SK-N-SH treated with all-trans-retinoic acid at 6 μM for 48 hours (cell line): ENCODE measurements at places on chromosomes 4 and X.

DNA sequence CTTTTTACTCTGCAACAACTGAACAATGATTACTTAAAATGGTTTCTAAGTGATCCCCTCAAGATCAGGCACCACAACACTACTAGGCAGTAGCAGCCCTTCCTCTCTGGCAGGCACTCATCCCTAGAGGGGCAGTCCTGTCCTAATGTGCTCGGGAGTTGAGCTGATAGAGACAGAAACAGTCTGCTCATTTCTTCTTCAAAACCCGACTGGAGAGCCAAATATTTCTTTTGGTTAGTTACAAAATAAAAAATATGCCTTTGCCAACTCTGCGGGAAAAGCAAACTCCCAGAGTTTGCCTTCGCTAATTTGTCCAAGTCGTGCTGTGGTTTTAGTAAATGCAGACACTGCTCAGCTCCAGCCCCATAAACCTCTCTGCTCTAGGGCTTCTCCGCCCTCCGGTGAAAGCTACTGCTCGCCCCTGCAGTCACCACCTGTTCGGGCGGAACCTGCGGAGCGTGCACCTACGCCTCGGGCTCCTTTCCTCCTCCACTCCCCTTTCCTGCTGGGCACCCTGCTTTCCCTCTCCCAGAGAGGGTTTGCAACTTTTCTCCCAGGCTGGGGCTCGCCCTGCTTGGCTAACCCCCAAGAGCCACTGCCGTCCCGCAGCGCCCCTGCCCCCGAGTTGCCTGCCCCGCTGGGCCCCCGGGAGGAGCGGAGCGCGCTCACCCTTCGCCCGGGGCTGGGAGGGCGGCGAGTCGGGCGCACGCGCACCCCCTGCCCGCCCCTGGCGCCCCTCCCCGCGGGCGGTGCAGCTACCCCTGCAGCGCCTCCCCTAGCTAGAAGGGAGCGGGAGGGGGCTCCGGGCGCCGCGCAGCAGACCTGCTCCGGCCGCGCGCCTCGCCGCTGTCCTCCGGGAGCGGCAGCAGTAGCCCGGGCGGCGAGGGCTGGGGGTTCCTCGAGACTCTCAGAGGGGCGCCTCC lies at the start of gene NPNT:
Gene NPNT, plus strand, starts transcription at position 812 of the 923 bp plus-strand sequence. CDS start 182 bp downstream, outside the sequence.
- peak; percentile 65 for ATAC-seq

GRCh38 chrX:129726307-129727111 lies 12.3 kb upstream of the XPNPEP2 start:
- ATAC-seq = peak; percentile 98

GRCh38 chrX:36983831-36984230 lies 24.3 kb upstream of the FAM47C start:
- ATAC-seq = no peak

- ATAC-seq = no peak
These were observed 154.2 kb downstream of the SNCA start for GRCh38 chr4:89682808-89683207.

DNA sequence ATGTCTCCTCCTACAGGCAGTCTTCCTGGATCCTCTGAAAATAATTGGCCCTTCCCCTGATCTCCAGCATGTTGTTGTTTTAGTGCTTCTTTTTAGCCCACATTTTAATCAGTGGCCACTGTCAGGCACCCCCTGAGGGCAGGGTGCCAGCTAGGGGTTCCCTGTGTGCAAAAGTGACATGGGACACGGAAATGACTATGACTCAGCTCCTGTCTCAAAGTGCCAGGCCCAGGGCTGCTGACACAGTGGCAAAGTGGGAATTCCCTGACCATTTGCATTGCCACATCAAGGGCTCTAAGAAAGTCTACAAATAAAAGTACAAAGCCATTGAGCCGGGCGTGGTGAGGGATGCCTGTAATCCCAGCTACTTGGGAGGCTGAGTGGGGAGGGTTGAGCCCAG lies 24.8 kb downstream of the HMX1 start:
- no peak for ATAC-seq

GRCh38 chrX:41152221-41152620 lies 67.0 kb downstream of the USP9X start:
- no peak for ATAC-seq

GRCh38 chr4:166169111-166169510 lies 296.1 kb downstream of the TLL1 start:
- ATAC-seq = peak; percentile 65

- ATAC-seq = peak; percentile 56
These were observed 2.4 kb downstream of the SPRY1 start for GRCh38 chr4:123398853-123399626.

- no peak for ATAC-seq
These were observed 86.6 kb upstream of the DKK2 start for GRCh38 chr4:107122736-107123135.

DNA sequence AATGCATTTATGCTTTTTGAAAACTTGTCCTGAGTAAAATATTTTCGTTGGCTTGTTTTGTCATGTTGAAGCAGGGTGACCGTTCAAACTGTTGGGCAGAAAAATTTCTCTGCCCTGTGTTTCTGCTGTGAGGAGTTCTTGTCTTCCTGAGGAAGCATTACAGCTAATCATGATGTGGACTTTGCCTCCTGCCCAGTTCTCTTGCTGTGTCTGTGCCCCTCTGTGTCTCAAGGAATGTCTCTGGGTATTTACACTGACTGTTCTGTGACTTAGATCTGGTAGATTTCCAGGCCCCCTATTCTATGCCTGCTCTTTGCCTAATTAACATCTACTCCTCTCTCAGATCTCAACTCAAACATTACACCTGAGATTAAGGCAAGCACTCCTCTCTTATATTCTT lies 30.4 kb upstream of the RPL34 start:
- ATAC-seq = no peak

- no peak for ATAC-seq
These were observed 134.3 kb downstream of the BMPR1B start for GRCh38 chr4:94892051-94892450.

- ATAC-seq = no peak
These were observed 139.4 kb downstream of the ZAR1 start for GRCh38 chr4:48629458-48629857.

DNA sequence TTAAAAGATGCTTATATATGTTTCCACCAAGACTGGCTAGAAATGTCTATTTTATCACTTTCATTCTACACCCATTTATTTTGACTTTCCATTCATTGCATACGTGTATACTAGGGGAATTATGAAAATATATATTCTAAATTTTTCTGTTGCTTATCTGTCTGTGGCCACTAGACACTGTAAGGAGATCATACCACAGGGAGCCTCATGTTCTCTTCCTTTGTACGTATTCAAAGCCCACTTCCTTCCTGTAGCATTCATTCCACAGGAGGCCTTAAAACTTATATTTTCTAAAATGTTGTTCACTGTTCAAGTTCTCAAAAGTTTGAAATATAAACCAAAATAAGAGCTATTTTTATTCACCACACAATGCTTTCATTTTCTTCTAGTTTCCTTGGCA lies 1848.9 kb upstream of the TENM3 start:
- no peak for ATAC-seq

DNA sequence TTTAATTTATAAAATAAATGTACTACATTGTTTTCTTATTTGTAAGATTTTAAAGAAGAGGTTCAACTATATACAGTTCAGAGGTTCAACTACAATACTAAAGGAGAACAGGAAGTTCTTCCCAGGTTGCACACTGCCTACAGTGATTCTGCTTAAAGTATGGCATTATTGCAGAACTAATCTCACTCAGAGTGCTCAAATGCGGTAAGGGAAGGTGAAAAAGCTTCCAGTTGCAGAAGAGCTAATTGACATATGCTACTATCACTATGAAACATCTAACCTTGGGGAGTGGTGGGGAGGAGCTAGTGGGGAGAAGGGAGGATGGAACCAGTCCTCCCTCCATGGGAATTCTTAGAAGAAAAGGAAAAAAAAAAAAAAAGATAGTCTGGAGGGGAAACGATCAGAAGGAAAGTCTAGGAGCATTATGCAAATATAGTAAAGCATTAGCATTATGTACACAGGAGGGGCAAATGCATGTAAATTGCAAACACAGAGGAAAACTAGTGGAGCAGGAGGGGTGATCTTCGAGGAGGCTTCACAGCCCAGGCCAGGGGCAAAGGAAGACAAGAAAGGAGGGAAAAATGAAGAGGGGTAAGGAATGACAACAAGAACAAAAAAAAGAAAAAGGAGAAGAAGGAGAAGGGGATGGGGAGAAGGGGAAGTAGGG lies 32.0 kb upstream of the MMAA start:
- ATAC-seq = no peak

DNA sequence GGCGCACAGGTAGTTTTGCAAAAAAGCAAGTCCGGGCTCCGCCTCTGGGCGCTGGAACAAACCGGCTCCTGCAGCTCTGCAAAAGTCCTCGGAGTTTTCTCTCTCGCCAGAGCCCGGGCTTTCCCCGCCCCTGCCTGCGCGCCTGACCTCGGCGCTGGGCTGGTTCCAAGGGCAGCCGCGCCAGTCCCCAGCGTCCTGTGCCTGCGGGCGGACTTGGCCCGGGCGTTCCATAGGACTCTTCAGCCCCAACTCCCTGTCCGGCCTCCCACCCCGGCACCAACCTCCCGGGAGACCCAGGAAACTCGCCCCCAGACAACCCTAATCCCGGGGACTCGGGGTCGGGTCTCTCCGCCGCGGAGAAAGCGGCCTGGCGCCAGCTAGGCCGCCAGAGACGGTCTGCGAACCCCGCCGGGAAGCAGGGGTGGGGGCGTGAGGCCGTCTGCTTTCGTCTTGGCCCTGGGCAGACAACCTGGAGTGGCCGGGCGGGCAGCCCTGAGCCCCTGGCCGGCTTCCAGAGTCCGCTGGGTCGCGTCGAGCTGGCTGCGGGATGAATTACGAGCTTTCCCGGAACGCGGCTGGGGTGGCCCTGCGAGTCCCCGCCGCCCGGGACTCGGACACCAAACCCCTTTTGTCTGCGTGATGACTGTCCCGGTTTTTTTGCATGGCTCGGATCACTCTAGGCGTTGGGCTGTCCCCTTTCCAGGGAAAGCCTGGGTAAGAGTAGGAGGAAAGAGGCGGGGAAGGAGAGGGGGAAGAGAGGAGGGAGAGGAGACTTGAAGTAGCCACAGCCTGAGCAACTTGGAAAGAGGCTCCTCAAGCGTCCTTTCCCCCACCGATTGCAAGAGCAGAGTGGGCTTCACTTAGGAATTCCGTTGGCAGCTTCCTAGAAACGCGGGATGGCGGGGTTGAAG lies 916 bp downstream of the MXRA5 start:
- peak; percentile 77 for ATAC-seq

GRCh38 chr4:124854968-124855367 lies 142.4 kb upstream of the ANKRD50 start:
- ATAC-seq = no peak

GRCh38 chrX:52217494-52218160 lies 32.9 kb downstream of the MAGED4 start:
- ATAC-seq = peak; percentile 57; the same call in 2 of the 3 replicates

GRCh38 chr4:67566335-67566734 lies 7.8 kb downstream of the STAP1 start:
- no peak for ATAC-seq

- ATAC-seq = no peak
These were observed 150.6 kb upstream of the SLC4A4 start for GRCh38 chr4:71188156-71188640.

DNA sequence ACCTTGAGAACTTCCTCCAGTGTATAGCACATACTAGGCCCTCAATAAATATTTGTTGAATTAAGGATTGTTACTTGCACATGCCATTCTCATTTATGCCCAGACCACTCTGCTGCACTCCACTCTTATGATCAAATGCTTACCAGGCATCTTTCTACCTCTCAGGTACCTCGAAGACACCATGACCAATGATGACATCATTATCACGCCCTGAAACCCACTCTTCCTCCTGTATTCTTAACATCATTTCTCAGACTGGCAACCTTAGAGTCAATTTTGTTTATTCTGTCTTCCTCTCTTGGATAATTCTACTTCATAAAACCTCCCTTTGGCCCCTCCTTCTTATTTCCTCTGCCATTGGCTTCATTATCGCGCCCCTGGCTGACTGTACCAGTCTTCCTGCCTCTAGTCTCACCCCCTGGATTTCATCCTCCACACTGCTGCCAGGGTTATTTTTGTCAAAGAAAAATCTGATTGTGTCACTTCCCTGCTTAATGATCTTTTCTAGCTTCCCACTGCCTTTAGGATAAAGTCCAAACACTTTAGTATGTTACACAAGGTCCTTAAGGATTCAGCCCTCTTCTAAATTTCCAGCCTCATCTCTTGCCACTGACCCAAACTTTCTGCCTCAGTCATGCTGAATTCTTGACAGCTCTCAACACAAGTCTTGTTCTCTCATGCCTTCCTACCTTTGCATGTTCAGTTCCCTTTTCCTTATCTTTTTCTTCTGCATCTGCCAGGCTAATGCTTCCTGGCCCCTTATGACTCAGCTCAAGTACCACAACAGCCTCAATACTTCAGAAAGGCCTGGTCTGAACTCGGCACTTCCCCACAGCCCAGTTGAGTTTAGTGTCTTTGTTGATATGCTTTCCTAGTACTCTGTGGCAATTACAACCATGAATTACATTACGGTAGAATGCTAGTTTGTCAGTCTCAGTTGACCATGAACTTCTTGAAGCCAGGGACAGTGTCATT lies 45.8 kb downstream of the HDAC8 start:
- ATAC-seq = no peak

DNA sequence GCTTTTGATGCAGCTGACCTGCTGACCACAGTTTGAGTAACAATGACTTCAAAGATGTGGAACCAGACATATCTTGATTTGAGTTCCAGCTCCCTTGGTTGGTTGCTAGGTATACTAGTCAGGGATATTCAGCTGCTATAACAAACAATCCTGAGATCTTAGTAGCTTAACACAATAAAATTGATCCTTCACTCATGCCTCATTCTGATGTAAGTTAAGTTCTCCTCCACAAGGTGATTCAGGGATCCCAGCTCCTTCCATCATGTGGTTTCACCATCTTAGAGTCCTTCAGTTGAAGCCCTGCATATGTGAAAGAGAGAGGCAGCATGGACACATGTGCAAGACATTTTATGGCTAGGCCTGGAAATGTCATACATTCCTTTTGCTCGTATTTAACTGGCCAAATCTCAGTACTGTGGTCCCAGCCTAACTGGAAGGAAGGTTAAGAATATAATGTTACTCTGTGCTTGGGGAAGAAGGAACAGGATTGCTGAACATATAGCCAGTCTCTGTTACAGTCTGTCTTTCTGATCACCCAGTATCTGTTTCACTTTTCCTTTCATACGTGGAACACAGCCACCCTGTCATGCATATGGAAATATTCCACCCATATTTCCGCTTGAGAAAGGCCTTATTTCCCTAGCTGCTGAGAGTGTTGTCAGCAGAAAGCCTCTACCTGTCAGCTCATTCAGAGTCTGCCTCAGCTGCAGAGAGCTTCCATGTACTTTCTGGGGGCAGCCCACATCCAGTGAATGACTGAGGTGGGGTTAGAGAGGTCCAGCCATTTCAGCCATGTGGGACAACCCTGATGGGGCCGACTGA lies 7.1 kb downstream of the SMIM9 start:
- ATAC-seq = no peak

- no peak for ATAC-seq
These were observed 54.5 kb upstream of the GRIA2 start for GRCh38 chr4:157165935-157166610.

DNA sequence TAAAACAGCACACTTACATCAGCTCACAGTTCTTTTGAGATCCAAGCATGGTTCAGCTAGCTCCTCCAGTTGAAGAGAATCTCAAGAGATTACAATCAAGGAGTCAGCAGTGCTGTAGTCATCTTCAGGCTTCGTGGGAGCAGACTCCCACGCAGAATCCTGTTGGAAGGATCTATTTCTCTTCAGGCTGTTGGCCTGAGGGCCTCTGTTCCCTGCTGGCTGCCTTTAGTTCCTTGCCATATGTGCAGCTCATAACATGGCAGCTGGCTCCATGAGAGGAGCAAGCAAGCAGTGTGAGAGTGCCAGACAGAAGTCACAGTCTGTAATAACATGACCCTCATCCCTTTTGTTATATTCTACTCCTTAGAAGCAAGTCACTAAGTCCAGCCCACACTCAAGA lies 168.6 kb downstream of the COX18 start:
- no peak for ATAC-seq

GRCh38 chr4:97942137-97942536 lies 201.1 kb downstream of the STPG2 start:
- no peak for ATAC-seq
